ENCODE measurements at places on chromosomes 4 and X.

DNA sequence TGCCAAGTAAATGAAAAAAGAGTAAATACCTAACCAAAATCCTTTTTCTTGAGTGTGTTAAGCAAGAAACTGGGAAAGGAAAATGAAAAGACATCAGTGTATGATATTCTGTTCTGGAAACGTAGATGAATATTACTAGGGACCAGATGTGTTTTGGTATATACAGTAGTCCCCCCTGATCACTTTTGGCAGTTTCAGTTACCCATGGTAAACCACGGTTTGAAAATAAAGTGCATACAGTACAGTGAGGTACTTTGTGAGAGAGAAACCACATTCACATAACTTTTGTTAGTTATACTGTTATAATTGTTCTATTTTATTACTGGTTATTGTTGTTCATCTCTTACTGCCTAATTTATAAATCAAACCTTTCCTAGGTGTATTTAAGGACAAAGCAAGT lies 250.9 kb downstream of the TENM3 start:
- no peak for DNase-seq

GRCh38 chrX:19684311-19684710 lies 169.0 kb upstream of the MAP3K15 start:
- DNase-seq: no peak

DNA sequence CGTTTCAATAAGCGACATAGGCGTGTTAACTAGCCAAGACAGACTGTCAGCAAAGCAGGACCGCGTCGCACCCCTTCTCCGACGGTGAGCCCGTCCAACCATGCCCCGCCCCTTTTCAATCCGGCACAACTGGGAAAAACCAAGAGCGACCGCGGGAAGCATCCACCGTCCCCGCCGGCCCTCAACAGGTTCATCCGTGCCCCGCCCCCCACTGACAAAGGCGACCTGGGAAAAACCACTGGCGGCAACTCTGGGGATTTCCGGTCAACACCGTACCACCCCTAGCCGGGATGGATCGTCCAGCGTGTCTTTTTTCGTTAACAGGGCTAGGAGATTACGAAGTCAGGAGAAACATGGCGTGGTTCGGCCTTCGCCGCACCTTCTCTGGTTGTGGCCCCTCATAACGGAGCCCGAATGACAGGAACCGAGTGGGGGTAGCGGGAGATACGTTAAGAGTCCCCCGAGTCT lies 377 bp downstream of the TIMM17B start:
- peak; percentile 68 for DNase-seq

- DNase-seq: no peak
Observed at GRCh38 chrX:72145181-72145580, 13.5 kb upstream of the RTL5 start.

DNA sequence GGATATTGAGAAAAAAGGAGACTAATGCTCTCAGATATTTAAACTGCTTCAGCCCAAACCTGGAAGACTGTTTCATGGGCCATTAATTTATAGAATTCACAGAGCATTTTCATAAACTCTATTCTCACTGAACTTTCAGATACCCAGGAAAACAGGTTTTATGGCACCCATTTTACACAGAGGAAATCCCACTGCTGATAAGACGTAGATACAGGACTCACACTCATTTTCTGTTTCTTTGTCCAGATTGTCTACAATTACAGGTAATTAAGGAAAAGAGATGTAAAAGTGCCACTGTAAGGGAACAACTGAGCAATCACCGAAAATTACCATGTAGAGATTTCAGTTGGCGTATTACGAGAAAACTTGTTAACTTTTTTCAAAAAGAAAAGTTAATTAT lies 83.3 kb downstream of the FAM184B start:
- no peak for DNase-seq

DNA sequence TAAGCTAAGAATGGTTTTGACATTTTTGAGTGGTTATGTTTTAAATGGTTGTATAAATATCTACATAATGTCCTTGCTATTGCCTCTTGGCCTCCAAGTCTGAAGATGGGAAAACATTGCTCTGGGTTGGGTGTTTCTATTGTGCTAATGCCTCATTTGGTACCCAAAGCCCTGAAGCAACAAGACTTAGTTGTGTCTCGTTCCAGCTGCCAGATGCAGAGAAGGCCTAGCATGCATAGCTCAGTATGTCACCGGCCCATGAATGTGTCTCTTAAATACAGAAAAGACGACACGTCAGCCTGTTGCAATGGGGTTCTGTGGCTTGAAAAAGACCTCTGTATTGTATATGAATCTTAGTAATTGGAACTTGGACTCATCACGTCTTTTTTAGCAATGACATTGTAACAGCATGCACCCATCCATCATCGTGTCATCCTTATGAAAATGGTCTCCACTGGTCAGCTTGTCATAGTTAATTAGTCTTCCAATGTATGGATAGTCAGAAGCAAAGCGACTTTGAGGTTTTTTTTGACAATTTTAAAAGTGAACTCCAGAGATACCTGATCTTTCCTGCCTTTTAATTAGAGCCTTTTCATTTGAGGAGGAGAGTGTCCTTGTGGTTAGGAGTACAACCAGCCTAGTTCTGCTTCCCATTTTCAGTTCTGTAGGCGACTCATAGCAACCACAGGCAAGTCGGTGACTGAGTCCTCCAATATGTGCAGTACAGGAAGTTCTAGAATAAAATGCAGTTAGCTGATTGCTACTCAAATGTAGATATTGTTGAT lies 126.4 kb upstream of the GATB start:
- peak; percentile 20 for DNase-seq

DNA sequence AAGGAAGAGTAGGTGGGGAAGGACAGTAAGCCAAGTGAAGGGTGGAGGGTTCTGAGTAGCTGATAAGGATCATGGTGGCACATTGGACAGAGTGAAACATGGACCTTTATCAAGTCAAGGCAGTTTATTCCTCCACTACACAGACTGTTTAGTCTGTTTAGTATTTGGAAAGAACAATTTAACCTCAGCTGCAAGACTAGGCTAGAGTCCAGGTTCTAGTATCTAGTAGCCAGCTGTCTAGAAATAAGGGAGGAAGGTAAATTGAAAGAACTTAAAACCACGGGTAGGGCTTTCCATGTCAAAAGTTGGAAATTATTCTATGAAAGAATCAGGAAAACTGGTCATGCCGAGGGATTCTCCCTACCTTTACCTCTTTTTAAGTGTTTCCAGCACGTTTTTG lies 140.1 kb upstream of the MED14 start:
- no peak for DNase-seq

GRCh38 chrX:153692611-153693156 lies 5.0 kb downstream of the SLC6A8 start:
- DNase-seq: no peak

DNA sequence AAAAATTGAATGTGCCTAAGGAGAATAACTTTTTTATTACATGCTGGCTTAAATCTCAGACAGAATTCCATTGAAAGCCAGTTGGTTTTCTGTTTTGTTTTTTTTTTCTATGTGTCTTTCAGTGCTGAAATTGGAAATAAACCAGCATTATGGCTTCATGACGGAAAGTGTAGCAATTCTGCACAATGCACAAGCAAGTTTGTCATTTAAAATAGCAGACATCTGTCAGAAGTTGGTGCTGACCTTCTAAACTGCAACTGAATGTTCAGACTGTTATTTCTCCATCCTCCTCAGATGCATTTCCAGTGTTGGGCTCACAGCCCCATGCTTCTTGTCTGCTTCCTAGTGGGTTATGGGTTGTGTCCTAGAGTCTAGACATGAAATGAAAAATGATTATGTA lies 107.2 kb upstream of the LIMCH1 start:
- no peak for DNase-seq

DNA sequence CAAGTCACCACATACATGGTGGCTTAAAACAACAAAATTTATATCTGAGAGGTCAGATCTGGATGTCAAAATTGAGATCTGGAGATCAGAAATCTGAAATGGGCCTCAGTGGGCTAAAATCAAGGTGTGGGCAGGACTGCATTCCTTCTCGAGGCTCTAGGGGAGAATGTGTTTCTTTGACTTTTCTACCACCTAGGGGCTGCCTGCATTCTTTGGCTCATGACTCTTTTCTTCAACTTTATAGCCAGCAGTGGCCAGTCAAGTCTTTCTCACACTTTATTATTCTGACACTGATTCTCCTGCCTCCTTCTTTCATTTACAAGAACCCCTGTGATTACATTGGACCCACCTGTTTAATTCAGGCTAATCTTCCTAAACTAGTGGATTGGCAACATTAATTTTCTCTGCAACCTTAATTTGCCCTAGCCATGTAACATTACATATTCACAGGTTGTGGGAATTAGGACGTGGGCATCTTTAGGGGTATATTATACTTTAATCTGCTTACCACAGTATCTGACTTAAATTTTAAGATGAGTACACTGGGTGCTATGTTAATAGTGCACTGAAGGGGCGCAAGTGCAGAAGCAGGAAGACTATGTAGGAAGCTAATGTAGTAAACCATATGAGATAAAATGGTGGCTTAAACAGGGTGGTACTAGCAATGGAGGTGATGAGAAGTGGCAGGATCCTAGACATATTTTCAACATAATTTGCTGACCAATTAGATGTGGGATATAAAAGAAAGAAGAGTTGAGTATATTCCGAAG lies 188.0 kb downstream of the SLC4A4 start:
- DNase-seq: no peak

DNA sequence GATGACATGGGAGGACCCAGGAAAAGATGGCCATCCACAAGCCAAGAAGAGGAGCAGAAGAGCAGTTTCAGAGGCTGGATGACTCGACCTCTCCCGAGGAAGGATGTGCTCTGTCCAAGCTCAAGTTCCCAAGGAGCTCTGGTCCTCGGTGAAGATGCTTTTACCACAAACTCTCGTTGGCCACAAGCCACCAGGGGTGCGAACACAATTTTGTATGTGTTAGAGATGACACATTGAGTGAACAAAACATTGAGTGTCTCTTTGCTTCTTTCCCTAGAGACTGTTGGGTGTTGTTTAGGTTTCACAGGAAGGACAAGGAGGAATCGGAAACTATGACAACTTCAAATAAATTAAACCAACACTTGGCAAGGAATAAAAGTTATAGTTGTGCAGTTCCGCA lies 26.3 kb downstream of the FGFBP1 start:
- DNase-seq: no peak

- DNase-seq: no peak
Observed at GRCh38 chr4:37687681-37688080, 1.5 kb upstream of the RELL1 start.

- peak; percentile 53 for DNase-seq
Observed at GRCh38 chrX:107135049-107135964, 16.7 kb upstream of the RBM41 start.

DNA sequence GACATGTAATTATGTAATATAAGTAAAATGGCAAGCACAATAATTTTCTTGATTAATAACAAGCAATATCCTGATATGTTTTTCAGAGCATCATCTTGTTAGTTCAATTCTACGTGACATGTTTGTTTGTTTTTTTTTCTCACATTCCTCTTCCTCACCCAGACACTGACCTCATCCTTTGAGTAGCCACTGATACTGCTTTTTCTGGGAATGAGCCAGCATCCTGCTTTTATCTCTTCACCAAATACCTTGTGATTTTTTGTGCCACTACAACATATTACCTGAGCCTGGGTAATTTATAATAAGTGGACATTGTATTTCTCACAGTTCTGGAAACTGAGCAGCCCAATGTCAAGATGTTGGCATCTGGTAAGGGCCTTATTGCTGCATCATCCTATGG lies 484.0 kb downstream of the NAF1 start:
- no peak for DNase-seq

- peak; percentile 71 for DNase-seq
Observed at GRCh38 chrX:110081740-110082139, 78.8 kb downstream of the TMEM164 start.

DNA sequence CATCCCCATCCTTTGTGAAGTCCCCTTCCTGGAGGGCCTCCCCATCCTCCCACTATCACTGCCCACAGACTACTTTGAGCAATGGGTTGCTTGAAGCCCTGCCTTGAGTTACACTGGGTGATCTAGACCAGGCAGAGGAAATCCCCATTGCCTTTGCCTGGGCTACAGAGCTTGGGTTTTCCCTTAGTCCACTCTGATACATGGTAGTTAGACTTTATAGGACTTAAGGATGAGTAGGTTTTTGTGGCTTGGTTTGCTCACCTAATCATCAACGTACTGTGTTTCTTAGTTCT lies 56.6 kb downstream of the TMEM131L start:
- no peak for DNase-seq

- no peak for DNase-seq
Observed at GRCh38 chr4:76600447-76600846, 165.4 kb downstream of the SHROOM3 start.

- DNase-seq: peak; percentile 74
Observed at GRCh38 chr4:73653695-73654106, 33.5 kb upstream of the RASSF6 start.

DNA sequence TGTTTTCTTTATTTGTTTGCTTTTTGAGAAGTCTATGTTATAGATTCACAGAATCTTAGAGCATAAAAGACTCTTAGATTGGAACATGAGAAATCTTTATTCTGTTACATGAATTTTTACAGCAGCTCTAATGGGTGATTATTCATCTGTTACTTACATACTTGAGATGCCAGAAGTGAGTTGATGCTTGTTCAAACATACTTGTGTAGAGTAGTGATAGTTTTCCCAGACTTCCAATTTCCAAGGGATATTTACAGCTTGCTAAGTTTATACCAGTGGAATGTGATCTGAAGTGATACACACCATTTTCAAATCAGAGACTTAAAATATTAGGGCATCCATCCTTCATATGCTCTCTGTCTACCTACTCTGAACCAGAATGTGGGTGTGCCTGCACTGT lies 252.9 kb upstream of the SMIM31 start:
- peak; percentile 17 for DNase-seq
